Activated CD8-positive, alpha-beta memory T cell treated with anti-CD3 and anti-CD28 coated beads for 1 hour (primary cell): ENCODE measurements at places on chromosomes 7 and 10.

DNA sequence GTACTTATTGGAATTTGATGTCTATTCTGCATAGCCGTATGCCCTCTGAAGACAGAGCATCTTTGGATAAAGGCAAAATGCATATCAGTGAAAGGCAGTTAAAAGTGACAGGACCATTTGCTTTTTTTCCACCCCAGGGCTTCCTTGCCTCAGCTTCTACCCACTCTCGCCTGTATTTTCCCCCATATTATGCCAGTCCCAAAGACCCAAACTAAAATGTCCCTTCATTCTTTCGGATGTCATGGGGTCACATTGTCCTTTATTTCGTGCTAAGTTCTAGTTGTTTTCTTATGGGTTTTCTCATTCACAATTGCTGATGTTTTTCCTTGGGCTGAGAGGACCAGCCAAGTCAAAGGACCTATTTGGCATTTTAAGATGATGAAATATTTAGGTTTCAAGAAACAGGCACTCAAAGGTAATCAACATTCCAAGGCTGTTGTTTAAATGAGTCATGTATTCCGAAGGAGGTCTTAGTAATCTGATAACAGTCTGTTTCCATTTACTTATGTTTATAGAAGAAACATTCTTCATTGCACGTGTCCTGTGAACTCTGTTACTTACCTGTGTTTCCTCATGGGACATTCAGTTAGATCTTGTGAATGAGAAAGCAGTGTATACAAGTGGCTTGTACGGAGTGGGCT, 74.1 kb downstream of the DNAH11 start:
- no peak for DNase-seq

DNA sequence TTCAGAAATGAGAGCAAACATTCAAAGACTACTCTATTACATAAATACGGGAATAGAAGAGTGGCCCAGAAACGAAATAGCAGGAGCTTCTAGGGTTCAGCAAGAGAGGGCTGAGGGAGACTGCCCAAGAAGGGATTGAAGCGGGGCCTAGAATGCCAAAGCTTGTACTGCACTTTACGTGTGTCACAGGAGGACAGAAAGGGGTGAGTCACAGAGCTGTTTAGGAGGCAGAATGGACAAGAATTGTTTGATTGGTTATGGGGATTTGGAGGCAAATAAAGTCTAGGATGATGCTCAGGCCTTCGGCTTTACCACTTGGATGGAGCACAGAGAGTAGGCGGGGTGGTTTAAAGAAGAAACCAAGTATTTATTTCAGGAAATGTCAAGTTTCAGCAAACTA, 11.3 kb upstream of the FXYD4 start:
- no peak for DNase-seq

- no peak for DNase-seq
Measured at GRCh38 chr10:31320550-31321211, 1.7 kb downstream of the ZEB1 start.

GRCh38 chr10:88270061-88270808, 312.9 kb downstream of the RNLS start:
- DNase-seq, result no peak

GRCh38 chr10:113273181-113274163, 279.4 kb upstream of the HABP2 start:
- no peak for DNase-seq

DNA sequence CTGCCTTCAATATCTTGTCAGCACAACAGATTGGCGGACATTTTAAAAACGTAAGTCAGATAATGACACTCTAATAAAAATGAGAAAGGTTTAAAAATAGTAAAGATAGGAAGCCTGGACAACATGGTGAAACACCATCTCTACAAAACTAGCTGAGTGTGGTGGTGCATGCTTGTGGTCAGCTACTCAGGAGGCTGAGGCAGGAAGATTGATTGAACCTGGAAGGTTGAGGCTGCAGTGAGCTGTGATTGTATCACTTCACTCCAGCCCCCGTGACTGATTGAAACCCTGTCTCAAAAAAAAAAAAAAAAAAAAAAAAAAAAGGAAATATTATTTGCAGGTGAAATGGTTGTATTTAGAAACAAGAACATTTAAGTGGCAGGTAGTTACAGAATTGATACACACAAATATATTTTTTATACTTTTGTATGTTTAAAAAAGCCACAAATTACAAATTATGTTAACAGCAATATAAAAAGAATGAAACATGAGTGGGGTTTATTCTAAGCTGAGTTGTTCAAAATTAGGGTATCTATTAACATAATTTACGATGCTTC, 141.9 kb downstream of the ADK start:
- no peak for DNase-seq

GRCh38 chr10:60031664-60032063, 125.3 kb upstream of the CCDC6 start:
- no peak for DNase-seq

DNA sequence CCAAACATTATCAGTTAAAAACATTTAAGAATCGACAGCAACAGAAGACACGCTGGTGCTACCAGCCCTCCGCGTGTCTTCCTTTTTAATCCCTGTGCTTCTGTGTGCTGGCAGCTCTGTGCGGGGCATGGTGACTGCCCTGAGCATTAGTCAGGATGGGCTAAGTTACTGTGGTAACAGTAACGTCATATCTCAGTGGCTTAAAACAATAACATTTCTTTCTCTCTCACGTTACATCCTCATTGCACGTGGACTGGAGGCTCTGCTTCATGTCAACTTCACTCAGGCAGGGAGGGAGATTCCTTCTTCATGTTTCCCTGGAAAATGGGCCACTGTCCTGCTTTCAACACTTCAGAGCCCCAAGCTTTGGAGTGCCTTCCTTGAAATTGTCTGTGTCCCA, 378.5 kb downstream of the CCSER2 start:
- no peak for DNase-seq

GRCh38 chr7:4665661-4666060, 16.4 kb upstream of the FOXK1 start:
- DNase-seq, result no peak

DNA sequence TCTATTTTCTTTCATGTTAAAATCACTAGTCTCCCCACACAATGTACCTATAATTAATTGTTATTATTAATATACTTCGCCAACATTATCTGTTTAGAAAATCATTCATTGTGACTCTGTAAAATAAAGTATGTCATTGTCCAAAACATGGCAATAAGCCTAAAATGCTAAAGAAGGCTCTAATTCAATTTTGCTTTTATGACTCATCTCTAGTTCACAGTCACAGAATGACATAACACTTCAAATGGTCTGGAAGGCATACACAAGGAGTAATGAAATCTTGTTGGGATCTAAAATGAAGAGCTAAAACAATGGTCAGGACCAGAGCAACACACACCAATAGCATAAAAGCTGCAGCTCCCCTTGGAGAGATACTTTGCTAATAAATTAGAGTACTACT, 505.8 kb downstream of the GPAM start:
- DNase-seq, result no peak

DNA sequence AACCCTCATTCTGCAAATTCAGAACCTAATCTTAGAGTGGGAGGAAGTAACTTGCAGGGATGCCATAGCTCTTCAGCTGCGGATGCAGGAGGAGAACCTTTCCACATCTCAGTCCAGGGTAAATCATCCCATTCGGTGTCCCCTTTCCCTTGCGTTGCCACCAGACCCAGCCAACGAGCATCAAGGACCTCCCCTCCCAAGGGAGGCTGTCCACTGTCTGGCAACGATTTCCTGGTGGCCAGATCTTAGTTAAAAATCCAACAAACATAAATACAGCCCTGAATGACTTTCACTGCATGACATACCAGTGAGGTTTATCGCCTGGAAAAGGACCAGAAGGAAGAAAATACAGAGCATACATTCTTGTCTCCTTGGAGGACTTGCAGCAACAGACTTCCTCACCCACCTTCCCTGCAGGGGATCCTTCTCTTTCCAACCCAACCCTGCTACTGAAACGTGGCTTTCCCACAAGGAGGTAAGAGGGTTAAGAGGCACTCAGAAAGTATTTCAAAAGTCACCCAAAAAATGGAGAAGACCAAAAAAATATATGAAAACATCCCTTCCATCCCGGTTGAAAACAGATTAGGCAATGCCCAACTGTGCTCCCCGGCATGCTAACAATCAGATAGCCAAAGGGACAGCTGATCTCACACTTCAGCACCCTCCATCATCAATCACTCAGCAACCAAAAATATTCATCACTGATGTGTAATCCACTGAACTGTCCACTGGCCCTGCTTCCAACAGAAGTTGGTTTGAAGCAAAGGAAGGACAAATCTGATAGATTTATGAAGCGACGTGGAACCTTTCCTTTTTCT, 206.6 kb downstream of the TNS3 start:
- no peak for DNase-seq

DNA sequence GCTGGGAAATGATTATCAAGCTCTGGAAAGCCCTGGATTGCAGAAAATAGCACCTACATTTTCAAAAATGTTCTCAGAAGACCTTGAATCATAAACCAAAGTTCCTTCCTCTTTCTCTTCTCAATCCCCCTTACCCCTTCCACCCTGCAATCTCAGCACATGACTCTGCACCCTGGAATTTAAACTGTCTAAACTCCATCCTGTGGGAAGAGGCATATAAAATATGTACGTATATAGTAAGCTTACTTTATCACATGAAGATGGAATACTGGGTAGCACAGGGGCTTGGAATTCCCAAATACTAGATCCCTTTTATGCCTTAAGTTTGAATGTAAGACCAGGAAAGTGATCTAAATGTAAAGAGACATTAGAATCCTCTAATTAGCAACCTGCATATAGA, 7.7 kb downstream of the AGMO start:
- DNase-seq, result no peak

DNA sequence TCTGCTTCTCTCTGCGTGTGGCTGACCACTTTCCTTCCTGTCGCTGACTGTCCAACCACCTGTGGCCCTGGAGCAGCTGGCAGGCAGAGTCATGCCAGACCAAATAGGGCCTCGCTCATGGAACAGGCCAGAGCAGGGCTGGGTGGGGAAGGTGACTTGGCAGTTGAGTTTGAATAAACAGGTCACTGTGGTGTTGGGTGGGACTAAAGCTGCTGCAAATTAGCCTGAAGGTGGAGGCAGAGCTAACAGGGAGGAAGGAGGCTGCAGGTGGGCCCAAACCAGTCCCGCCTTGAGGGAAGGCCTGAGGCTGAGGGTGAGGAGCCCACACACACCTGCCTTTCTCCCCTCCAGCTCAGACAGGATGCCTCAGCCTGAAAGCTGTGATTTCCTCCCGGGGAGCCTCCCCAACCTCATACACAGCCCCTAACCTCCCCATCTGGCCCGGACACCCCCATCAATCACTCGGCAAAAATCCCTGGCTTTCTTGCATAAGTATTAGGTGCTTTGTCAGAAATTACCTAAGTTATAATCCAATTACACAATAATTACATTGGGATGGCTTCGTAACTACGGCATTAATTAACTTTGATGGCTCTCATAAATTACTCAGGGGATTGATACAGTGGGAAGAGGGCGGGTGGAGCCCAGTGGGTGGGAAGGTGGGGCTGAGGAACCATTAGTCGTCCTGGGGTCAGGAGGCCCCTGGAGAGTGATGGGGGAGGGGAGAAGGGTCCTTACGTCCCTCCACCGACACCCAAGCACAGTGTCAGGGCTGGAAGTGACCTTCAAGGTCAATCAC, 97.7 kb upstream of the PCBD1 start:
- DNase-seq, result no peak

GRCh38 chr7:151672716-151673115, 153.0 kb upstream of the RHEB start:
- no peak for DNase-seq

GRCh38 chr7:66921396-66921917, 432 bp downstream of the TMEM248 start:
- DNase-seq, result no peak

DNA sequence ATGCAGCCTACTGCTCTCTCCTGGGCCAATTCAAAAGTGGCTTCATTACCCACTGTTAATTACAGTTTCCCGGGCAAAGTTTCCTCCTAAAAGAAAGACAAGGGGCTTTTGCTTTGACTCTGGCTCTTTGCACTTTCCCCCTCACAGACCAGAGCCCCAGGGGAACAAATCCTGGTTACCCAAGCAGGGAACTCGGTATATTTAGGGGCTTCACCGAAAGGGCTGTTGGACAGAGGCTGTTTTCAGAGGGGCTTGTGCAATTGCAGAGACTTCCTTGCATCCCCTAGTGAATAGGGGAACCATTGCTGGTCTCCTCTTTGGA, 7.0 kb downstream of the CPA1 start:
- DNase-seq, result no peak

GRCh38 chr10:23533212-23533611, 94.3 kb downstream of the OTUD1 start:
- no peak for DNase-seq

GRCh38 chr7:141512597-141512996, 38.6 kb upstream of the AGK start:
- DNase-seq, result no peak

DNA sequence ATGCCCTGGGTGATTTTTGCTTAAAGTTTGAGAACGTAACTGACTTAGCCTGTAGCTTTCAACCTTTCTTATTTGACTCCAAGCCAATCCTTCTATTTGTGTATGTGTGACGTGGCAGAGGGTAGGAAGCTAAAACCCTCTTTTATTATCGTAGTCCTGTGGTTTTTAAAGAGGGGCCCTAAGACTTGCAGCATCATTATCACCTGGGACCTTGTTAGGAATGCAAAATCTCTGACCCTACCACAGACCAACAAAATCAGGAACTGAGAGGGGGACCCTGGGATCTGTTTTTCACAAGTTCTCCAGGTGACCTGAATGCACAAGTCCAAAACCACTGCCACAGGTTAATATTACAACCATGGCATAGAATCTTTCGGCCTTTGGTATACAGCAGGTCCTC, 80.1 kb downstream of the OSBPL3 start:
- DNase-seq, result no peak

- no peak for DNase-seq
Measured at GRCh38 chr10:89390476-89391225, 1.8 kb upstream of the IFIT1 start.

DNA sequence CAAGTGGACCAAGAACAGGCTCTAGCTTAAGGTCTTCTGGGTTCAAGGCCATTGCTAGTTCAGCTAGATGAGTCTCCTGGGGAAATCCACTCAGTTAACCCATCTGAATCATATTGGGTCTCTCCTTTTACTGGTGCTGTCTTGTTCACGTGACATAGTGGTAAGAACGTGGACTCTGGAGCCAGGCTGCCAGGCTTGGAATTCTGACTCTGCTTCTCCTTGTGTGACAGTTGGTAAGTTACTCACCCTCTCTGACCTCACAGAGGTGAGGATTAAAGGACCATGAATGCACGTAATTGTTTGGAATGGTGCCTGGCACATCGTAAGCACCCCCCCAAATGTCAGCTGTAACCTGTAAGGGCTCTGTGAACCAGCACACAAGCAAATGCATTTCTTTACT, 9.7 kb upstream of the CALU start:
- no peak for DNase-seq

DNA sequence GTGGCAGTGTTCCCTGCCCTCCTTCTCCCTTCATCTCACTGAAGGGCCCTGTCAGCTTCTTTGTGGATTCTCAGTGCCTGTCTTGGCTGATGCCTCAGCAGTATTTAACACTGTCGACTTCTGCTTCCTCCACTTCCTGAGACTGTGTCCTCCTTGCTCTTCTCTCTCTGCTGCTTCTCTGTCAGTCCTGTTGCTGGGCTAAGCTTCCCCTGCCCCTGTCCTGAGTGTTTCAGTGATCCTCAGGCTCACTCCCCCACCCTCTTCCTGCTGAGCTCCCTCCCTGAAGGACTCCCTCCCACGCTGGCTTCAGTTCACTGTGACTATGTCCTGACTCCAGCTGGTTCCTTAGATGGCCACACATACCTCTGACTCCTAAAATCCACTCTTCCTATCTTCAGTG, 64.9 kb downstream of the CREM start:
- no peak for DNase-seq
